Body of pancreas (tissue), 4 donors: ENCODE measurements at places on chromosomes 6 and 20.

- no peak overlapping the region for H3K4me3 ChIP-seq
- H3K27ac ChIP-seq: no peak overlapping the region
- no peak for DNase-seq
Observed at GRCh38 chr6:155970876-155971708, 515.5 kb upstream of the NOX3 start.

- no peak overlapping the region for H3K4me3 ChIP-seq
- no peaks in the 10 kb centered on the region for H3K36me3 ChIP-seq
- no peaks in the 10 kb centered on the region for H3K27me3 ChIP-seq
- no peak for DNase-seq
- no peaks in the 10 kb centered on the region for H3K4me1 ChIP-seq
Observed at GRCh38 chr6:109961611-109962041, 16.5 kb upstream of the GPR6 start.

- no peaks in the 10 kb centered on the region for H3K4me1 ChIP-seq
- DNase-seq: no peak
- H3K36me3 ChIP-seq: no peaks in the 10 kb centered on the region
Observed at GRCh38 chr6:25829375-25829774, 2.5 kb downstream of the SLC17A1 start.

DNA sequence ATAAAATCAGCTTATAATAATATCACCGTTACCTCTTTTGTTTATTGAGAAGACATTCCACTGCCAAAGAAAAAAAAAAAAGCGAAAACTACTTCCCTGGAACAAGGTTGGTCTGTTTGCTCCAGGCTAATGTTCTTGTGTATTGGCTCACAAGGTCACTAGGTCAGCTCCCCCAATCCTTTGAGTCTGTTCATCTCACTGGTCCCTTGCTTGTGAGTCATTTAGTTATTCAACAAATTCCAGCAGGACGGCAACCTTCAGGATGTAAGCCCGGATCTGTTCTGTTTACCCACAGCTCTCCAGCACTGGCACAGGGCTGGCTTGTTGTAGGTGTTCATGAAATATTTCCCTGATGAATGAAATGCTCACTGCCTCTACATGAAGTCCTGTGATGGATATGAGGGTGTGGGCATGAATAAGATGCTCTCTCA is 3.3 kb downstream of the ARHGAP40 start:
- no peaks in the 10 kb centered on the region for H3K27me3 ChIP-seq
- no peak overlapping the region for H3K27ac ChIP-seq
- H3K4me1 ChIP-seq: peaks cover 2% of the 10 kb centered on the region
- DNase-seq: no peak
- H3K4me3 ChIP-seq: no peak overlapping the region

DNA sequence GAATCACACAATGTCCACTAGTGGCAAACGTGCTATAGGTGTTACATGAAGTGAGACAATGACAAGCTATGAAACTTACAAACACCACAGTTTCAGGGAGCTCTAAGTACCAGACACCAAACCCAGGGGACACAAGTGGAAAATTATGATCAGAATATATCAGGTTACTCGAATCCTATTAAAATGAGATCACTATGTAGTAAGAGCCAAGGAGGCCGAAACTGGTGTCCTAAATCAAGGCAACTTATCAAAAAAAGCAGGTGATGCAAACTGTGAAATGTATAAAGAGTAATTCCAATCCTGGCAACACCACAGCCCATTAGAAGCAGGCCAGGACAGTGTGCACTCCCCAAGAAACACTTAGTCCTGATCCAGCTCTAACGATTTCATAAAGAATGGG is 100.3 kb downstream of the ARHGAP18 start:
- DNase-seq: no peak
- no peaks in the 10 kb centered on the region for H3K4me1 ChIP-seq
- no peak overlapping the region for H3K27ac ChIP-seq
- H3K4me3 ChIP-seq: no peak overlapping the region
- no peaks in the 10 kb centered on the region for H3K27me3 ChIP-seq
- no peaks in the 10 kb centered on the region for H3K36me3 ChIP-seq

DNA sequence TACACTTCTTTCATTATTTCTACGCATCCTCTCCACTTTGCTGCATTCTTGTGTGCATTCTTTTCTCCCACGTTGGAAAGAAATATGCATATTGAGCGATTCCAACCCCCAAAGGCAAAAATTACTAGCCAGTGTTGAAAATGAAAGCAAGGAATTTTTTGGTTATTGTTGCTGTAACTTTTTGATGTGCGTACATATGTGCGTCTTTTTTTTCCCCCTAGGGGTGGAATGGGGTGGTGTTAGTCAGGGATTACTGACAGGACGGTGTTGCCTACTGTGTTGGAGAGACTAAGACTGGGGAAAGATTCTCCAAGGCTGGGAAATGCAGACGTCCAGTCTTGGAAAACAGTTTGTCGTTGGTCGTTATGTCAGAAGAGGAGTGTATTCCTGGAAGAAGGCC is 44.2 kb upstream of the ESR1 start:
- no peaks in the 10 kb centered on the region for H3K27me3 ChIP-seq
- H3K36me3 ChIP-seq: no peaks in the 10 kb centered on the region
- H3K4me1 ChIP-seq: no peaks in the 10 kb centered on the region
- DNase-seq: no peak
- no peak overlapping the region for H3K27ac ChIP-seq
- H3K4me3 ChIP-seq: no peak overlapping the region

DNA sequence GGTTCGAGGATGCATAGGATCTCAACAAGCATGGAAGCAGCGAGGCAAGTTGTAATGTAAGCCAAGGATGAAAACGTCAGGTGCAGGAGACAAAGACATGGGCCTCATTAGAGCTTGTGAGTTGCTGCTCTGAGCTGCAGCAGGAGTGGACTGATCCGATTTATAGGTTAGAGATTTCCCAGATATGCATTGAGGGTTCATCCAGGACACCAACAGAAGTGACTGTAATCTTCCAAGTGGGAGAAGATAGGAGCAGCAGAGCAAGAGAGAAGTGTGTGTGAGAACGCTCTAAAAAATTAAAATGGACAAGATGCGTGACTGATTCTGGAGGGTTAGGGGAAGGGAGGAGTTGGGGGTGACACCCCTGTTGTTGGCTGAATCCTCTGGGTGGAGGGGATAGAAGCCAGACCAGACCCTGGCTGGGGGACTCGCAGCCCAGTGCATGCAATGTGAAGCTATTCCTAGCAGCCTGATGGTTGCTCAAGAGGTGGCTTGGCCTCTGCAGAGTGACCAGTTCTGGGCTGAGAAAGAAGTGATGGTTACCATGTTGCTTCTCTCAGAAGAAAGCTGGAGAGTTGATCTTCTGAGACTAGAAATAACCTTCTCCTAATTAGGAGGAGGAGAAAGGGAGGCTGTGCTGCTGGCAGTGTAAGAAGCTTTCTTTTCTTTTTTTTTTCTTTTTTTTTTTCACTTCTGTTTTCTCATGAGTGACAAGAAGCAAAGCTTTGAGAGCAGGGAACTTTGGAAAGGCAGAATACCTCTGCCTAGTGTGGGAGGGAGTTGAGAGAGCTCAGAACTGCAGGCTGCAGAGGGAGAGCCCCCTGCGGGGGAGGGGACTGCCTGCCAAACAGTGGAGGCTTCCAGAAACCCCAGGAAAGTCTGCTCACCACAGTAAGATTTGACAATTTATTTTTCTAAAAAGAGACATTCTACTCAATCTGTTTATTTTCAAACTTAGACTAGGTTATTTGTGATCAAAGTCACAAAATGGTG is 116.9 kb downstream of the SLX4IP start:
- no peak overlapping the region for H3K4me3 ChIP-seq
- DNase-seq: no peak
- peak overlapping the region; percentile 69 for H3K27ac ChIP-seq
- H3K27me3 ChIP-seq: no peaks in the 10 kb centered on the region
- peaks cover 57% of the 10 kb centered on the region for H3K4me1 ChIP-seq

DNA sequence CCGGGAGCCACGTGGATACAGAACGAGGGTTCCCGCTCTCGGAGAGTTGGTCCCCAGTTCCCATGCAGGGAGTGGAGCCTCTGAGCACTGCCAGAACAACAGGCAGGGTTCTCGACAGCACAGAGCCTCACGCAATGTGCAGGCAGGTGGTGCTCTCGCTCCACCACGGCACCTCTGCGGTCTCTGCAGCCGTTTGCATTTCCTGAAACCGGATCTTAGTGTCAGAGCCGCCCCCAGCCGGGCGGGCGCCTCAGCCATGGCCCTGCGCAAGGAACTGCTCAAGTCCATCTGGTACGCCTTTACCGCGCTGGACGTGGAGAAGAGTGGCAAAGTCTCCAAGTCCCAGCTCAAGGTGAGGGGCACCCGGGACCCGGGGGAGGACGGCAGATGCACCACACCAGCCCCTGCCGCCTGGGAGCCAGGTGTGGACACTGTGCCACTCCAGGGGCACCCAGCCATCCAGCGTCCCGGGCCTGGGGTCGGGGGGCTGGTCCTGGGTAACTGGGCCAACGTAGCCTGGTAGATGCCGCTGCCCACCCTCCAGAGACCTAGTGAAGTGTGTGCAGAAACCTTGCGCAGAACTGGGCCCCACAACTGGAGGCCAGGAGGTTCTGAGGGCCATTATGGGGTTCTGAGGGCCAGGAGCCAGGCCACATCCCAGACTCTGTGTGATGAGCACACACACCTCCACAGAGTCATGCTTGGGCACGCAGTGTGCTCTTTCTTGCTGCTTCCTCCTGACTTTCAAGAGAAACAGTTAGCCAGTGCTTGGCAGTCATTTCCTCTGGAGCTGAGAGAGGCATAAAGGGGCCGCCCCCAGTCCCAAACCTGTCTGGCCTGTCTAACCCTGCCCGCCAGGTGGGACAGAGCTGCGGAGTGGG is at the start of gene DEF6:
Gene DEF6 (plus strand): TSS at position 218 of the 881 bp plus-strand sequence. CDS start 39 bp downstream, at position 257.
- H3K4me1 ChIP-seq: peaks cover 35% of the 10 kb centered on the region
- no peaks in the 10 kb centered on the region for H3K27me3 ChIP-seq
- H3K4me3 ChIP-seq: peak within 1 kb of the TSS; percentile 71
- peak; percentile 92 for DNase-seq
- peaks cover 3% of the 10 kb centered on the region for H3K36me3 ChIP-seq

DNA sequence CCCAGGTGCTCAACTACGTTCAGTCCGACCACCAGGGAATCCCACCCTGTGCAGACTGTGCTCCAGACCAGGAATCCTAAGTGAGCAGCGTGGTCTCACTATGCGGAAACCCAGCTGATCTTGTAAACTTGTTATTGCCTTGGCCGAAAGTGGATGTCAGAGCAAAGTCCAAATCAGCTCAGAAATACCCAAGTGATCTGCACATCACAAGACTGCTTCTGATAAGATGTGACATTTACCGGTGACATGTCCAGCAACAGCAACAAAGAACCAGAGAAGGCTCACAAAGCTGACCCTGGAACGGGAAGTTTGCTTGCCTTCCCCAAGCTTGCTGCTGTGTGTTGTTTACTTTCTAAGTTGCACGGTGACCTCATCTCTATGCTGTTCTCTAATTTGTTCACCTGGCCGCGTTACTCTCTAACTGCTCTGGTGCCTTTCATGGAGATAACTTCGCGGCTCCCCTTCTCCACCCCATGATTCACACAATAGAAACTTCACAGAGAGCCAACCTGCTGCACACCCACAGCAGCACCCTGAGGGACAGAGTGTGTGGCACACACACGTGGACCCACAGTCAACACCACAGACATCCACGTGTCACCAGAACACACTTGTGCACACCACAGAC is 1.7 kb downstream of the BNIP5 start:
- H3K27ac ChIP-seq: peak overlapping the region; percentile 56
- no peak overlapping the region for H3K4me3 ChIP-seq
- H3K4me1 ChIP-seq: peaks cover 30% of the 10 kb centered on the region
- no peaks in the 10 kb centered on the region for H3K36me3 ChIP-seq

GRCh38 chr6:138371720-138372119 is 6.0 kb upstream of the SMIM28 start:
- no peaks in the 10 kb centered on the region for H3K36me3 ChIP-seq
- no peak for DNase-seq
- no peak overlapping the region for H3K4me3 ChIP-seq
- H3K27me3 ChIP-seq: no peaks in the 10 kb centered on the region
- H3K4me1 ChIP-seq: peaks cover 10% of the 10 kb centered on the region

GRCh38 chr6:151216804-151217203 is 23.0 kb upstream of the AKAP12 start:
- H3K4me1 ChIP-seq: no peaks in the 10 kb centered on the region
- no peak for DNase-seq
- no peak overlapping the region for H3K27ac ChIP-seq
- H3K4me3 ChIP-seq: no peak overlapping the region

- H3K4me1 ChIP-seq: peaks cover 20% of the 10 kb centered on the region
- peak overlapping the region; percentile 66 for H3K27ac ChIP-seq
- H3K27me3 ChIP-seq: no peaks in the 10 kb centered on the region
- H3K4me3 ChIP-seq: no peak overlapping the region
- DNase-seq: no peak
Observed at GRCh38 chr6:25007269-25007699, 71.5 kb upstream of the RIPOR2 start.
